ENCODE measurements at places on chromosomes 2 and 18.
A peak's percentile ranks its signal among the peaks of the same experiment; 100 is the strongest.

DNA sequence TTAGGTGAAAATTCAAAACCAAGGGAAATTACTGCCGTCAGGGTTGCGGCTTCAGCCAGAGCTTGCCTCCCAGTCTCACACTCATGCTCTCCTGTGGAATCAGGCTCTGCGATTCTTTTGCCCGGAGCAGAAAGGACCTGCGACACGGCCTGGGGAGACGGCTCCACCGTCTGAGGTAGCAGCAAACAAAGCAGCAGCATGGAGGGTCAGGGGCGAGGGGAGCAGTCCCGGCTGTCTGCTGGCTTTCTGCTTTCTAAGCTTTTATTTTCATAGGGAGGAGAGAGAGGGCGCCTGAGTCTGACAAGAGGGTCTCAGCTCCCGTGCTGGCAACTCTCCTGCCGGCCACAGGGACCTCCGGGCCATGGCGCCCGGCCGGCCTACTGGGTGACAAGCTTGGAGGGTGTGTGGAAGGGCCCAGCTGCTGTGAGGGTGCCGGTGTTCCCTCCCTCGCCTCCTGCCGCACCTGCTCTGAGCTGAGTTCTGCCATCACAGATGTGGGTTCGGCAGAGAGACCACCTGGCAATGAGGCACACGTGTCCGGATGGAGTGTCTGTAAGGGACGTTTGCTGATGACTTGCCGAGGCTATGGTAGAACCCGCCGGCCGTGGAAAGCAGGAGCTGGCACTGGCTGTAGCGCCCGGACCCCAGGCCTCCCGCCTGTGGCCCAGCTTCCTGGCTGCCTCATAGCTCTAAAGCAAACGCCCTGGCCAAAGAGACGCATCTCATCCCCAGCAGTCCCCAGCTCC is 66.2 kb upstream of the CTDP1 start:
- no peak for DNase-seq

GRCh38 chr18:23499291-23499781 is 4.0 kb upstream of the RMC1 start:
- no peak for DNase-seq

DNA sequence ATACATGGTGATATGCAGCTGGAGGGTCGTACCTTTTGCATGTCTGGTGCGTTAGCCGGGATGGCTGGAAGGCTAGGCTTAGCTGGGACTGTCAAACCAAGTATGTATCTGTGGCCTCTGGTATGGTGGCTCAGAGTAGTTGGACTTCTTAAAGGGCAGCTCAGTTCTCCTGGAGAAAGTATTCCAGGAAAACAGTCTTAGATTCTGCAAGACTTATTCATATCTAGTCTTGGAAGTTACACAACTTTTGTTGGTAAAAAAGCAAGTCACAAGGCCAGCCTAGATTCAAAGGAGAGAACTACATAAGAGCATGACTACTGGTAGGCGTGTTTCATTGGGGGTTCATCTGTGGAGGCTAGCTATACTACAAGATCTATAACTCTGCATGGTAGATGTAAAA is 45.5 kb downstream of the EML4 start:
- DNase-seq = peak; percentile 11

- DNase-seq = no peak
Observed at GRCh38 chr2:219477815-219478214, 20.9 kb upstream of the GMPPA start.

DNA sequence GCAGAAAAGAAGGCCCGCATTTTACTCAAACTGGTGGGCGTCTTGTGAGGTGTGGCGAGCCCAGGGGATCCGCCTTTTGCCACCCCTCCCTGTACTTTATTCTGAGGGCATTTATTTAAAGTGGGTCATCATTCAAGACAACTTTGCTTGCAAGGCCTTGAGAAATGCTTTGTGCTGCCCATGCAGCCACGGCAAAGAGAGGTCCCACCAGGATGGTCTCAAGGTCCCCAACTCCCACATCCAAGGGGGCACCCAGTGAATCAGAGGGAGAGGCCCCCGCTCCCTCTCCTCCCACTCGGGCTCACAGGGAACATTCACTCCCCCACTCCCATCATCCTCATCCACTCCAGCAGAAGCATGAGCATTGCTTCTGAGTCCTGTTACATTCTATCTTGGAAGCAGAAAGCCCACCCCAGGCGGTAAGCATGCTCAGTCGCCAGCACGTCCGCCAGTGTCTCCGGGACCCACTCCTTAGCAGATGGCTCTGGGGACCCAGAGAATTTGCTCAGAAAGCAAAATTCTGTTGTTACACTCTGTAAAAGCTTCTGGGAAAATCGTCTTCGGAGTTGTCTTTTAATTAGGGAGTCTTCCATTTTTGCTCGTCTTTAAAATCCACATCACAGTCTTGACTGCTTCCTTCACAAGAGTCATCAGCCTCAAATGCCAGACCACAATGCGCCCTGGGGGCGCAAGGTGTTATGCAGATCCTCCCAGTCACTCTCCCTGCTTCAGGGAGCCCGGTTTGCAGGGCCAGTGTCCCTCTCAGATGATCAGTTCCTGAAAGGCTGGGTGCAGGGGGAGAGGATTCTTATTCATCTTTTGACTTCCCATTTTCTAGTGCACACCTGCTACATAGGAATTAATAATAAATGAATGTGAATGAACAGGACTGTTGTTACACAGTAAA is 99.4 kb upstream of the NCK2 start:
- DNase-seq = no peak

- no peak for DNase-seq
Observed at GRCh38 chr2:181380581-181380980, 76.6 kb upstream of the ITGA4 start.

DNA sequence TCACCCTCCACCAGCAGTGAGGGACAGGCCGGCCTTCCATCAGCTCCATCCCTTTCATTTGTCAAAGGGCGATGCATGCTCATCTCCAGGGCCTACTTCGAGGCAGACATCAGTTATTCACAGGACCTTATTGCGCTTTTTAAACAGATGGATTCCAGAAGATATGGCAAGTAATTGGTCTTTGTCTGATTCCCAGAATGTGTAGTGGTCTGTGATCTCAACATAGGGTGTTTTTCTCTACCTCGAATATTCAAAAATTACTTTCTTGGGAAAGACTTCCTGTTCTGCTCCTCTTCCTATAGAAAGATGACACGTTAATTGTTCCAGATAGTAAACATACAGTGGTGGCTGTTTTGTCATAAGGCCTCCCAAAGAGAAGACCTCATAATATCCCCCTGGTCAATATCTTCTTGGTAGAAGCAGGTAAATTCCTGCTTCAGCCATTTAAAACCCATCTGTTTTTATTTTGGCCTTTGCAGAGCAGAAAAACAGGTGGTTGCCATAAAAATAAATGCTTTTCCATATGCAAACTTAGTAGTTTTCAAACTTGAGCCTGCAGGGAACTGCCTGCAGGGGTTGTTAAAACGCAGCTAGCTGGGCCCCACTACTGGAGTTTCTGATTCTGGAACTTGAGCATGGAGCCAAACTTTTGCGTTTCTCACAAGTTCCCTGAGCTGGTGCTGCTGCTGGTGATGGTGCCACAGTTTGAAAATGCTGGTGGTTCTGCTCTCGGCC is 8.2 kb downstream of the SMARCAL1 start:
- no peak for DNase-seq

DNA sequence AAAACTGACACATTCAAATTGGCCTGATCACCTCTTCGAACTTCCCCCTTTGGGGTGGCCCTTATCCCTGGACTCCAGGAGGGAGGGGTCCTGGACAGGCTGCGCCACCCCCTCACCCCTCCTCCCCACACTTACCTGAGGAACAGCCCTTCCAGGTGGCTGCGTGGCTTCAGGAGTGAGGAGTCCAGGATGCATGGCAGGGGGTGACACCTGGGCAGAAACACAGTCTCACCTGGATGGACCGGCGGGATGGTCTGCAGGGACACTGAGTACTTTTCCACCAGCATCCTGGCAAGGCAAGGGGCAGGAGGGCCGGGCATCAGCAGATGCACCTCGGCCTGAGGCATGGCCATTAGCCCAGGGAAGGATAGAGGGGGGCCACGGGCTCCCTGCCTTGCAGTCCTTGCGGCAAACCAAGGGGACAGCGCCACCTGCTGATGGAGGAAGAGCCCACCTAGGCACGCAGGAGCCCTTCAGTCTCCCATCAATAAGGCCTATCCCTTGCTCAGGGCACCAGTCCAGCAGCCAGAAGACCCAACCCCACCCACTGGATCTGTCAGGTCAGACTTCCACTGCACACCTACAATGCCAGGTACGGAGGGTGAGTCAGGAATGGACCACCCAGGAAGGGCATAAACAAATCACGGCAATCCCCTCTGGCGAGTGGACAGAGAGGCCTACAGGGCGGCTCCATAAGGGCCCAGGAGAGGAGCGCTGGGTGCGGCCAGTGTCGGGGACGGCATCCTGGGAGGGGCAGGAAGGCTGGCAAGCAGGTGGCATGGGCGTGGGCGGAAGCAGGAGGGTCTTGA is 26.0 kb downstream of the FAM178B start:
- DNase-seq = peak; percentile 92

DNA sequence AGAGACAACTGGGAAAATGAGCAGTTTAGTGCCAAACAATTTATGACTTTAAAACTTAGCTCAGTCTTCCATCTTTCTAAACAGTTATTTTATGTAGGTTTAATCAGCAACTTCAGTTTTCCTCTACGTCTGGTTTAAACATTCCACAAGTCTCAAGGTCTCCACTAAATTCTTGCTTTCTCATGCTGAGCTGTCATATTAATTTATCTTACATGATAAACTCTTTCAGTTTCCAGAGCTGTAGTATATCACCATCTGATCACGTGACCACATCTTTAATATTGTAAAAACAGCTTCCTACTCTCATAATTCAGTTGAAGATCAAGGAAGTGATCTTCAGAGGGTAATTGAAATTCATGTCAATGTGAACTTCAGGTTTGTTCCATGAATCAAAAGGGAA is 158.6 kb downstream of the ZNF804A start:
- no peak for DNase-seq

GRCh38 chr2:38155015-38155414 is 79.1 kb upstream of the CYP1B1 start:
- DNase-seq = no peak

DNA sequence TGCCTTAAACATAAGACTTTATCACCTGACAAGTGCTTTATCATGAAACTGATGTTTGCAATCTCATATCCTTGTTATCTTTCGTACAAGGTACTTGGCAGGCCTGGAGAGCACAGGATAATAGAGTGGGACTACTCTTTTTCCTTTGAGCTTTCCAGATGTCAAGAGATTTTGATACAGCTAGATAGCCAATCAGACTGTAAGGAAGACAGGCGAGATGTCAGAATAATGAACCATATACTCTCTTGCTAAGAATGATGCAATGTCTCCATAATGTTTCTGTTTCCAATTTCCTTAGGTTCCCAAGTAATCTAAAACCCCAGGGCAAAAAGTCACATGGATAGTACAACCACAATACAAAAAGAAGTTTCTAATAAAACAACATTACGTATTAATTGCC is 313.1 kb downstream of the PDE11A start:
- DNase-seq = no peak

DNA sequence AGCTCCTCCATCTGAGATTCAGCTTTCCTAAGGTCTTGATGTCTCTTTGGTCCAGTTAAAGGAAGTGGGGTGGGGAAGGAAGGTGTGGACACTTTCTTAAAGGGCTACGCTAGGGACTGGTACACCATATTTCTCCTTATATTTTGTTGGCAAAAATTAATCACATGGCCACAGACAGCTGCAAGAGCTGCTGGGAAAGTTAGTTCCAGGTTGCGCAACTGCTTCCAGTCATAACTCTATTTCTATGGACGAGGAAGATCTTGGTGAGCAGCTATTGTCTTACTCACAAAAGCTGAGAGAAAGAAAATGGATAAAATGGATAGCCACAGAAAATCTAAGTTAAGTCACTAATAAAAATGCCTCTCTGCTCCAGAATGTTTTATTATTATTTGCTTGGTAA is 60.7 kb upstream of the PPM1B start:
- no peak for DNase-seq

- no peak for DNase-seq
Observed at GRCh38 chr2:170817093-170818035, 677 bp downstream of the GAD1 start.

DNA sequence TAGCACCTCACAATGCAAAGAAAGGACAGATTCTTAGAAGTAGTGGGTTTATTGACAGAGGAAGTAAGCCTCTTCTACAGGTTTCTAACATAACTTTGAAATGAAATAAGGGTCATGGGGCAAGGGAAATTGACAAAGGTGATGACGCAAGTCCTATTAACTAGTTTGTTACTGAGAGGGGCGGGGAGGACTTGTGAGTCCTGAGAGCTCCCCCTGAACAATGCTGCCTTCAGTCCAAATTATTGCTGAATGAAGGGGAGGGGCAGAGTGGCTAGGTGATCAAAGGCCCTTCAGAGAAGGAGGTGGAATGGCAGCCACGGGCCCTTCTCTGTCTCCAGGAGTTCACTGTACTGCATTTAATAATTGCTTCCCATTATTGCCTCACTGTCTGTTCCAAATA is 390.0 kb downstream of the MEIS1 start:
- DNase-seq = no peak

DNA sequence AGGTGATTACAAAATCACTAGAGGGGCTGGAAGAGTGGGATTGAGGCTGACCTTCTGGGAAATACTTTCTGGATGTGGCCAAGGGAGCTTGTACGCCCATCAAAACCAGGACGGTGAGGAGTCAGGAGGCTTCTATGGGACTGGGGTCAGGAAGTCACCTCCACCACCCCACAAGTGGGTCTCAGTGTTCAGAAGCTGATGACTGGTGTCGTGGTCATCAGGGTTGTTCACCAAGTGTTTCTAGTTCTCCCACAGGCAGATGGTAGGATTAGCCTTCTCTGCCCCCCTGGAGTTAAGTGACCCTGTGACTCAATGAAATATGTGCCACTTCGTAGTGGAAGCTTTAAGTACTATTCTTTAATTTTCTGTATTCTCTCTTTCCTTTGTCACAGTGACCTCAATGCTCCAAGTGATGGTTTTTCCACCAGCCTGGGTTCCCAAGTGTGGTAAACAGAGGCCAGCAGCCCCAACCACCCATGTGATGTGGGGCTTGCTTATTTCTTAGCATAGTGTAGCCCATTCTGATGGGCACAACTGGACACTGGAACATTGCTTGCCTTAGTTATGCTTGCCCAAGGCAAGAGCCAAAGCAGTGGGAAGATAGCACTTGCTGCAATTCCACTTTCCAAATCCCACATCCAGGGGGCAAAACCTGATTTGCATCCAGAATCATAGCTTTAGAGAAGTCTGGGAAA is 258.8 kb downstream of the CYP26B1 start:
- no peak for DNase-seq

DNA sequence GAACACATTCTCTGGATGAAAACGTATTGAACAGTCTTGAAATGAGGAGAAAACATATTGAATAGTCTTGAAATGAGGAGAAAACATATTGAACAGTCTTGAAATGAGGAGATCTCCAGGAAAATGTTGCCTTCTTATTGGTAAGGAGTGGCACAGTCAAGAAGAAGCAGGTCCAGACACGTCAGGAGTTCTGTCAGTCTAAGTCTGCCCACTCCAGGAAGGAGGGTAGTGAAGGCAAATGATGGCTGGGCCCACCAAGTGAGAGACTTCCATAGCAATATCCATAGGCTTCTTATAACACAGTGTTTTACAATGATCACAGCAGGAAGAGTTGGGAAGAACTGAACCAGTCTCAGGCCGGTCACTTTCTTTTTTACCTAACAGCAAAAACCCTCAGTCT is 316.2 kb downstream of the ETAA1 start:
- no peak for DNase-seq

- peak; percentile 22 for DNase-seq
Observed at GRCh38 chr18:28095041-28095440, 81.9 kb downstream of the CDH2 start.

Measured in GM03348 (cell line).